ENCODE measurements at places on chromosomes 11 and 22.

DNA sequence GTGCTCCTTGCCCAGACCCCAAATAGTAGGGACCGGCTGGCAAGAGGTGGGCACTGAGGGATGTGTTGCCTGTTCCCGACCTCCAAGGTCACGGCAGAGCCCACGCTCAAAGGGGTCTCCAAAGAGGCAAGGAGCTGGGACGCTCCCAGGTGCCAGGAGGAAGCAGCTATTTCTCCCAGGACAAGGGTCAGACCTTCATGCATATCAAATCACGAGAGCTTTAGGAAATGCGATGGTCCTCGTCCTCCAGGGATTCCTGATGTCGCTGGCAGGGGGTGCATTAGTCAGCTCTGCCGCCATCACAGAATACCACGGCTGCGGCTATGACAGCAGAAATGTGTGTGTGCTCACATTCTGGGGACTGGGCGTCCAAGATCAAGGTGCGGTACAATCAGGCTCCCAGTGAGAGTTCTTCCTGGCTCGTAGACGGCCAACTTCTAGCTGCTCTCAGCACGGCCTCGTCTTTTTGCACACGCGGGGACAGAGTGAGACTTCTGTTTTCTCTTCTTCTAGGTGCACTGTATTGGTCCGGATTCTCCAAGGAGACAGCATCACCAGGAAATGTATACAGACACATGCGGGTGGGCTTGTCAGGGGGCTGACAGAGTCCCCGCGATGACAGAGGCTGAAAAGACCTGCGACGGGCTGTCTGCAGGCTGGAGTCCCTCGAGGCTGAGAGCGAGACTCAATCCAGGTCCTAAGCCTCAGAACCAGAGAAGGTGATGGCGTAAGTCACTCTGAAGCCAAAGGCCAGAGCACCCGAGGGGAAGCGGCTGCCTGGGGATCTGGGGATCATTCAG is 81.6 kb downstream of the SHANK2 start:
- DNase-seq = no peak

- no peak for DNase-seq
Measured at GRCh38 chr11:79956061-79956460, 515.2 kb upstream of the TENM4 start.

DNA sequence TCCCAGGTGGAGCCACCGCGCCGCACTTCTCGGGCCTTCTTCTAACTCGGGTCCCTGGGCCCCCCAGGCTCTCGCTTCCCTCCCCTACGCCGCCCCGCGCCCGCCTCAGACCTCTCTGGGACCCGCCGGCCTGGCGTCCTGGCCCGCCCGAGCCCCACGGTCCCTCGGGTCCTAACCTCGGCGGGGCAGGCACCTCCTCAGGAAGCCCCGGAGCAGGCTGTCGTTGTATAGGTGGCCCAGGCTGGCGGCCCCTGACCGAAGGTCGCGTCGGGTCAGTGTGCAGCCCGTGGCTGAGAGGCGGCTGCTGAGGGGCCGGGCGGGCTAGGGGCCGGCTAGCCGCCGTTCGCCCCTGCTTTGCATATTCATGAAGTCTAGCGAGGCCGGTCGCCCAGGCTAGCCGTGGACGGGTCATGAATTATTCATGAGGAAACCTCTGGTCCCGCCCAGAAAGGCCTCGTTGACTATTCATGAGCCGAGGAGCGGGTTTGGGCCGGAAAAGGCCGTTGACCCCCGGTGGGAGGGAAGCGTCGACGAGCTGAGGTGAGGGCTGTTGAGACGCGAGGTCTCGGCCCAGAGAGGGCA is at the start of gene HORMAD2:
Gene HORMAD2, plus strand, starts transcription at position 513 of the 582 bp plus-strand sequence. CDS start 13,489 bp downstream, outside the sequence.
- no peak for DNase-seq

DNA sequence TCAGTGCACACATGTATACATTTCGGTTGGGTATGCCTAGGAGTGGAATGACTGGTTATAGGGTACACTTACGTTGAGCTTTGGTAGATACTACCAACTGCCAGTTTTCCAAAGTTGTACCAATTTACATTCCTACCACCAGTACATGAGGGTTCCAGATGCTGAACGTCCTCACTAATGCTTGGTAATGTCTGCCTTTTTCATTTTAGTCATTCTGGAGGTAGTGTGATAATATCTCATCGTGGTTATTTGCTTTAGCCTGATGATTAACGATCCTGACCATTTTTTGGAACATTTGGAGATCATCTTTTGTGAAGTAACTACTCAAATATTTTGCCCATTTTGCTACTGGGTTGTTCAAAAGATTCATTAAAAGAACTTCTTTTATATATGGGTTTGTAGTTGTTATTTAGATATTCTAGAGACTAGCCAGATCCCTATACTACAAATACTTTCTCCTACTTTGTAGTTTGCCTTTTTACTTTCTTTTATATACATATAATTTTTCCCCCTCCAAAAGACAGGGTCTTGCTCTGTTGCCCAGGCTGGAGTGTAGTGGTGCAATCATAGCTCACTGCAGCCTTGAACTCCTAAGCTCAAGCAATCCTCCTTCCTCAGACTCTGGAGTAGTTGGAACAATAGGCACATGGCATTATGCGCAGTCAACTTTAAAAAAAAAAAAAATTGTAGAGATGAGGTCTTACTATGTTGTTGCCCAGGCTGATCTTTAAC is 62.1 kb downstream of the RBFOX2 start:
- DNase-seq = no peak

- DNase-seq = no peak
Measured at GRCh38 chr22:25976356-25976755, 192.9 kb upstream of the SEZ6L start.

DNA sequence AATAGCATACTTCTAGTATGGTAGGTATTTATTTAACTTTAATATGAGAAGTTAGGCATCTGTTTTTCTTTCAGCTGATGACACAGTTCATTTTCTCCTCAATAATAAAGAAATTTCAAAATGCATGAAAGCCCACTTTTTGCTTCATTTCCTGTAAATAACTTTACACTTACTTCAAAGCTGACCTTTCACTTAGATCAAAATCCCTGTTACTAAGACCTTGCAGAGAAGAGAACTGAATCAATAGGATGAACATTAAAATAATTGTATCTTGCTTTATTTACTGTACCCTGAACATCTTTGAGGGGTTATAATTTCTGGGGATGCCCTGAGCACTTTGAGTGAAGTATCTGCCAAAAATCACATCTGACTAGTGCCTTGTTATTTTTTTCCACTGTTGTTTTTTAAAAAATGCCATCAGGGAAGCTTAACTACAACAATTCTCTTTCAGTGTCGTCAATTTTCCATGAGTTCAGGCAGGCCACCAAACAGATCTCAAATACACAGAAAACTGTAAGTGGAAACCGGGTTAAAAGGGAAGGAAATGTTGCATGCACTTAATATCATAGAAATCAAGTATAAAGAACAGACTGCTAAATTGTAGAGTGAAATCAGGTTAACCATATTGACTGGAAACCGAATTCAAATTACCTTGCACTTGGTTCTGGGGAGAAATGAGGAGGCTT is 206.2 kb downstream of the MAML2 start:
- DNase-seq = no peak

DNA sequence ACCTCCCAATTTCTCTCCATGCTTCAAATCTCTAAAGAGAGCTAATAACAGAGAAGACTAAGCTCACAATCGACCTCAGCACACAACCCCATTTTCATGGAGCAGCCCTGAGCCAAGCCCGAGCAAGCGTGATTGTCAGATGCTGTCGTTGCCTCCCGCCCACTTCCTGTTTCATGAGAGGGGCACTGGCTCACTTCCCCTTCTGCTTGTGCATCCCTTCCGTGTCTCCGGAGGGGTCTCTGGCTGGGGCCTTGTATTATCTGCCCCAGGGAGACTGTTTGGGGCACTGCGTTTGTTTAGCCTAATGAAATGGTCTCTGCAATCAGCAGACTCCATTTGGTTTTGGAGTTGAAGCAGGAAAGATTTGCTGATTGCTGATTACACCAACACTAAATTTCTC is 181.3 kb upstream of the SEZ6L start:
- DNase-seq = no peak

DNA sequence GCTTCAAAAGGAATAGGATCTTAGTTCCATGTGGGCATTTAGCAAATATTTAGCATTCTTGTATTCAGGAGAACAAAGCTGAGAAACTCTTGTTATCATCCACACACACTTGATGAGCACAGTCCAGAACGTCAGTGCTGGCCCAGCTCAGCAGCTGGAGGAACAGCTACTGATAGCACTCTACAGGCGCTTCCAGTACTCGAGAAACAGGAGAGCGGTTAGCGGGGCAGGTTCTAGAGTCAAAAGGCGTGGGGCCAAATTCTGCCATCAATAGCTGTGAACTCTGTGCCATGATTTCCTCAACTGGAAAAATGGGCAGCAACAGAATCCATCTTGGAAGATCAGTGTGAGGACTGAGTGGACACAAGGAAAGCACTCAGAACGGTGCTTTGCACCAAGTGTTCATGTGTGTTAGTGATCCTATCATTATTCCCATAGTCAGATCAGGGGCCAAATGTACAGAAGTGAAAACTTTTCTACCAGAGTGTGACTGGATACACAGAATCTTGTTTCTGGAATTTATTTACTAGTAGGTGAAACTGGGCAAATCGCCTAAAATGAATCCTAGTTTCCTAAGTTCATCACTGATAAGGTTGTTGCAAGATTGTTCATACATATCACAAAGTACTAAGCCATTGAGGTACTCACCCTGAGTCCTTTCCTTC is 3.2 kb downstream of the JOSD1 start:
- DNase-seq = no peak

GRCh38 chr11:117037279-117037974 is 60.8 kb downstream of the SIK3 start:
- no peak for DNase-seq

DNA sequence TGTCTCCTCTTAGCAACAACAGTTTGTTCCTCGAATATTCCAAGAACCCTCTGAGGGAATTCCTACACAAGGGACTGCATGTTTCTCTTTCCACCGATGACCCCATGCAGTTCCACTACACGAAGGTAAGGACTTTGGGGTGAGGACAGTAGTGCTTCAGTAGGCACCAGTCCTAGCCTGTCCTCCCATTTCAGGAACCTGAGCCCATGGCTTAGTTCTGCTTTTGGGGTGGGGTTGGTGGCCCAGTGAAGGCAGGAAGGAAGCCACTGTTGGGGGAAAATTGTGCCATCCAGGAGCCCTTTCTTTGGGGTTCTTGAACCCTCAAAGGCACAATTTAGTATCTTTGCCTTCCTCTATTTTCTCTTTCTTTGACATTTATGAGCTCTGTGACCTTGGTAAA is 38.2 kb downstream of the RNF141 start:
- DNase-seq = no peak

DNA sequence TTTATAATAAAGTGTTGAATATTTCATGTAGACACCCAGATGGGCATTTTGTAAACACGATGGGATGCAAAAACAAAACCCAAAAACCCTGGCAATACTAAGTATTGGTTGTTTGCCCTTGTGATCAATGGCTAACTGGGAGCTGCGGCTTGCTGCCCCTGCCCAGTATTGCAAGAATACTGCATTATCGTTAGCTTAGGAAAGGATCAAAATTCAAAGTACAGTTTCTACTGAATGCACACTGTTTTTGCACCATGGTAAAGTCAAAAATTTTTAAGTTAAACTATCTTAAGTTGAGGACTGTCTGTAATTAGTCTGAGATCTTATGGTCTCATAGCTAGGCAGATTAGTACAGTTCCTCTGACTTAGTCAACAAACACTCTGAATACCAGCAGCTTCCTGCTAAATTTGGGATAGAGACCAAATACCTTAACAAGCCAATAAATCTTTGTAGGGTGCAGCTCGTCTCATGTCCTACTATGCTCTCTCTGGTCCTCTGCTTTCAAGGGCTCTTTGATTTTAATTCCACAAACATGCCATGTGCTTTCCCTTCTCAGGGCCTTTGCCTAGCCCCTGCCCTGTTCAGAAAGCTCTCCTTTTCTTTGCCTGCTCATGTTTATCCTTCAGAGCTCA is 4.0 kb downstream of the CCDC90B start:
- no peak for DNase-seq

- no peak for DNase-seq
Measured at GRCh38 chr22:23833017-23833751, 5.6 kb downstream of the DERL3 start.

- DNase-seq = no peak
Measured at GRCh38 chr11:112504056-112504455, 243.4 kb upstream of the PLET1 start.

GRCh38 chr11:108115500-108116140 is 5.7 kb upstream of the ACAT1 start:
- no peak for DNase-seq

- DNase-seq = no peak
Measured at GRCh38 chr11:111193924-111194490, 51.5 kb upstream of the POU2AF2 start.

DNA sequence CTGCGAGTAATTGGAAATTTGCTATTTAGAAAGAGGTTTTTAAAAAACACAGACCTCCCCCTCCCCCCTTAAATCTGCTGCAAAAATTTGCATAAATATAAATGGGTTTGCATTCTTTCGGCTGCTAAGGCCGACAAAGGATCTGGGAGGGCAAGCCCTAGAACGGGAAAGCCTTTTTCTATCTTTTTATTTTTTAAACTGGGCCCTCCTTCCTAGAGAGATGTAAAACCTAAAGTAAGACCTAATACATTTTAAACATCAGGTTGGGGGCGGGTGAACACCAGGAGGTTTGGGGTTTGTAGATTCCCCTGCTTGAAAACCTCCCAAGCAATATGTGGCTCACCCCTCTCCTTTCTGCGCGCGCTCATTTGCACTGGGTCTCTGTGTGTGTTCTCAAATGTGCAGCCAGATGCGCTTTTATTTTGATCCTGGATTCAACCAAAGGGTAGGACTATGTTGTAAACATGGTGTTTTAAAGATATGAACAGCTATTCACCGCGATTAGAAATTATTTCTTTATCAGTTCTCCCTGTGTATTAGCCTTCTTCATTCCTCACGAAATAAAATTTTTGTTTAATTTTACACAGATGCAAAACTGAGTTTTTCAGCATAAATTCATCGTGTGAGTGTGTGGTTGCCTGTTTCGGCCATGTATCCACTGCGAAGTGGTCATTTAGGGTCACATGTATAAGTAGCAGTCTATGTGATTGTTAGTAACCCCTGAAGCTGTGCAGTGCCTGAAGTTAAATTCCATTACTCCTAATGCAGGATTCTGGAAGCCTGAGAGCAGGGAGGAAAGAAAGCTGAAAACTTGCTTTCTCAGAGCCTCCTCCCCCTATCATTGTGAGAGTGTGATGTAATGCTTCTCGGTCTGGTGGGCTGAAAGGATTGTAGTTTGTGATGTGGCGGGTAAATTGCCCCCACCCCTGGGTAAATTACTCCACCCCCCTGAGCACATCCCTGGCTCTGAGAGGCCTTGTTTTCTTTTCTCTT is 988 bp downstream of the TNRC6B start:
- no peak for DNase-seq

- DNase-seq = no peak
Measured at GRCh38 chr22:49521787-49522224, 305.9 kb downstream of the BRD1 start.

DNA sequence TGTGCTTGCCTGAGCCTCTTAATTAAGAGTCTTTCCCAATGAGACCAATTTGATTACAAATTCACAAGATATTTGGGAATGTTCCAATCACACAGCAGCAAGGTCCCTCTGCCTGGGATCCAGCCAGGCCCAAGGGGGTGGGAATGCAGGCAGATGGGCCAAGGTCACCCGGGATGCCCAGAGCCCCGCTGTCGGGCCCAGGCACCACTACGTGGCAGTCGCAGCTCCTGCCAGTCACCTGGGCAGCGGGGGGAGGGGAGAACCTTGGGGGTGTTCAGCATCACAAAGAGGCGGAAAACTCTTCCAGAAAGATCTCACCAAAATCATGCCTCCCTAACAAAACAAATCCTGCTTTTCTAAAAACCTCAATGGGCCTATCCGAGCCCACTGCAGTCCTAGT is 30.9 kb downstream of the PPM1F start:
- DNase-seq = no peak

Data from SIG-M5 (cell line).